ENCODE measurements at places on chromosomes 12 and 14.
A peak's percentile ranks its signal among the peaks of the same experiment; 100 is the strongest.

DNA sequence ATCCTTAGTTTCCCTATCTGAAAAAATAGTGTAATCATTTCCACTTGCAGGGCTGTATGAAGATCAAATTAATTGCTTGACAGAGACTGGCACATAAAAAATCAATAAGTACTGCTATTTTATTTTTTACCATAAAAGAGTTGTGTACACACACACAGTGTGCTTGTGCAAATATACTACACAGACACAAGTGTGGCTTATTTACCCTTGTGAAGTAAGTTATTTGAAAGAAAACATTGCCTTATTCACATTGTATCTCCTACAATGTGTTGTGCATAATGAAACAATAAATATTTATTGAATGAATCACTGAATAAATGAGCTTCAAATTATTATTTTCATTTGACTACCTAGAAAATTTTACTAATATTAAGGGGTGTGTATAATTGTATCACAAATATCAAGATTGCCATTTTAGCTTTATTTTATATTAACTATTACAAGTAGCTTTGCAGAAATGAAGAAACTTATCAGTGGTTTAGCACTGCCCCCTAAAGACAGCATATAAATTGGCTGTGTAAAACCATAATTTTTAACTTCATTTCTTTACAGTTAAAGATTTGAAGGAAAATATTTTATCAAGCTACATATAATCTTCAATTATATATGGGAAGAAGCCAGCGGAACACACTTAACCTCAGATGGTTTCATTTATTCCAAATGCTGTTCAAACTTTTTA, 11.3 kb downstream of the GARIN6 start:
- no peak for DNase-seq

GRCh38 chr12:12350868-12351463, 924 bp upstream of the MANSC1 start:
- no peak for DNase-seq

DNA sequence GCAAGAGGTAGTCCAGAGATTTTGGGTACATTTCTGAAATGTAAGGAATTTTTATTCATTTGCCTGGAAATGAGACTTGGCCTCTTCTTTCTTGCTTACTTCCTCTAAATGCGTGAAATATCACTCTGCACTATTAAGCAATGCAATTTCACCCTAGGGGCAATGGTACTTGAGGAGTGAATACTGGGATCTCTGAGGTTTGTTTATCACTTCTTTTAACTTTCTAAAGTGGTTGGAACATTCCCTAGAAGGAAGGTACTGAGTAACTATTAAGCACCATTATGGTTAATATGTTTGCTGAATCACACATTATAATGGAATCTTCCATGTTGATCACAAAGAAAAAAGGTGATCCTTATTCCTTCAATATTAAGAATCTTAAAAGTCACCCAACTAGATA, 120.9 kb upstream of the CAND1 start:
- no peak for DNase-seq

- no peak for DNase-seq
These were observed 278.3 kb downstream of the ALG10 start for GRCh38 chr12:34300376-34301250.

DNA sequence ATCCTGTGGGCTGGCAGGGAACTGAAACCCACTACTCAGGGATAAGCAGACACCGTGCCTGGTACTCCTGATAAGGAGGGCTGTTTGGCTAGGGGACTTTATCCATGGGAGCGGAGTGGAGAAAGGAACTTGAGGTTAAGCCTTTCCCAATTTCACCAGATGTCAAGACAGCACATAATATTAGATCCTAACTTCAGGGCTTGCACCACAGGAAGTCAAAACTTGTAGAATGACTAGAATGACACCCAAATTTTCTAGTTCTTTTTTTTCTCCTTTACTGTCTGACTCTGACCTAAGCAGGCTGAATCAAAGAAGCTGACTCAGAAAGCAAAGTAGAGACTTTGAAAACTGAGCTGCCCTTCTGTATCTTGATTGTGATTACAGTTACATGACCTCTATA, 7.1 kb upstream of the CGRRF1 start:
- no peak for DNase-seq

GRCh38 chr14:49984424-49984823, 91.5 kb downstream of the ARF6 start:
- DNase-seq, result no peak

DNA sequence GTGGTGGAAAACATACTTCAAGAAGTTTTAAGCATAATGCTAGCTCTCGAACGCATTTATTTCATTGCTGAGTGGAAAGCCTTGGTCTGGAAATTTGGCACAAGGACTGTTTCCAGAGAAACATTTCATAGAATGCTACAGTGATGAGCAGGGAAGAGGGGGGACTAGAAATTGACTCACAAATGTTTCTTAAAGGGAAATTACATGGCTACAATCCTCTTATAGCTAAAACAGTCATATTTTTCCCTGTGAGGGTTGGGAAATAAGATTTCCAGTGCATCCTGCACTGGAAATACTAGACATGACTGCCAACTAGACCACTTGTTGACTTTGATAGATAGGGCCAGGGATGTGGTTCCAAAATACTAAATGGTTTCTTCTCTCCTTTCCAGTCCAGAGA, 197.3 kb upstream of the RGS6 start:
- DNase-seq, result no peak

- no peak for DNase-seq
These were observed 95.2 kb downstream of the RBM19 start for GRCh38 chr12:113870890-113871289.

GRCh38 chr14:66092206-66092605, 394.0 kb upstream of the CCDC196 start:
- no peak for DNase-seq

GRCh38 chr14:91371011-91371989, 46.3 kb downstream of the CCDC88C start:
- no peak for DNase-seq

GRCh38 chr12:132327336-132328171, 1.8 kb downstream of the GALNT9 start:
- peak; percentile 76 for DNase-seq

- DNase-seq, result no peak
These were observed 63.4 kb upstream of the SLCO1C1 start for GRCh38 chr12:20631711-20632110.

GRCh38 chr14:80390906-80391305, 179.6 kb upstream of the DIO2 start:
- no peak for DNase-seq

DNA sequence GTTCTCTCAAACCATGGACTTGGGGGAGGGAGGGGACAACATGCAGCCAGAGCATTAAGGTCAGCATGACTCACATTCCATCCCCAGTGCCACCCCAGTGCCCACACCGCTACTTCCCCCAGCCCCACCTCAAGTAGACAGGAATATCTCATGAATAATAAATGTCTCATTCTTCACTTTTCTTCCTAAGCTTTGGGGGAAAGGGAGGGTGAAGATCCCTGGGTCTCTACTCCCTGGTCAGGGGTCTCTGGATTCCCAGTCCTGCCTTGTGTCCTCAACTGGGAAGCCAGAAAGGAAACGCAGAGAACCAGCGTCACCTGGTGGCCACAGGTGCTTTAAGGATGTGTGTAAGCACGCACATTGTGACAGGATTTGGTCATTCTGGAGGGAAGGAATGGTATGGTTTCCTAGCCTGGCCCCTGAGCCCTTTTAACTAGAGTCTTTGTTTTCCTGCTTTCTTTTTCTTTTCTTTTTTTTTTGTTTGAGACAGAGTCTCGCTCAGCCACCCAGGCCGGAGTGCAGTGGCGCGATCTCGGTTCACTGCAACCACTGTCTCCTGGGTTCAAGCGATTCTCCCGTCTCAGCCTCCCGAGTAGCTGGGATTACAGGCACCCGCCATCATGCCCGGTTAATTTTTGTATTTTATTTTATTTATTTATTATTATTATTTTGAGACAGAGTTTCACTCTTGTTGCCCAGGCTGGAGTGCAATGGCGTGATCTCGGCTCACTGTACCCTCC, 3.4 kb downstream of the GPR84 start:
- DNase-seq, result peak; percentile 66

All from DND-41 (cell line).